ENCODE measurements at places on chromosomes 5 and 9.

- no peak for DNase-seq
Observed at GRCh38 chr9:83511051-83511450, 27.1 kb downstream of the FRMD3 start.

- no peak for DNase-seq
Observed at GRCh38 chr5:17304282-17304681, 86.9 kb downstream of the BASP1 start.

- no peak for DNase-seq
Observed at GRCh38 chr5:154428208-154428607, 17.6 kb upstream of the SAP30L start.

- no peak for DNase-seq
Observed at GRCh38 chr5:39169081-39169480, 50.3 kb downstream of the FYB1 start.

- no peak for DNase-seq
Observed at GRCh38 chr5:81694726-81695125, 56.2 kb downstream of the SSBP2 start.

DNA sequence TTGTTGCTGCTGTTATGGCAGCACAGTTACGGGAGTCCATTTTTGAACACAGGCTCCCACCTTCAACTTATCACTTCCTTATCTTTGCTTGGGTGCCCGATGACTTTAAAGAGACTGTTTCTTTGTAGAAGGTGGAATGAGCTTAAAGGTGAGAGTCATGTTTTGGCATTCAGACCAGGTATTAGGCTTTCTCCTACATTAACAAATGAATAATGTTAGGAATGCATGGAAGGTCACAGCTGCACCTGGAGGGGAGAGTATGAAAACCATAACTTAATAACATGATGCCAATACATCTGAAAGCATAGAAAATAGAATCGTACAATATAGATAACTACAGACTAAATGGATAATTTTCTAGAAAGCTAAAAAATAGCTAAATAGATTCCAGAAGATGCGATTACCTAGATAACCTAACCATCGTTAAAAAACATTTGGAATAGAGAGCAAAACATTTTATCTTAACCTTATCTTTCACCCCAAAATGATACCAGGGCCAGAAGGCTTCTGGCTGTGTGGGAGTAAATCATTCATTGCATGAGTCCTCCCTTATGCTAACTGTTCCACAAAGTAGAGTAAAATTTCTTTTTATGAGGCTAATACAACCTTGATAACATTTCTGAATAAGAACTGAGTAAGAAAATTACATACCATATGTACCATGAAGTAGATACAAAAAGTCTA lies 126.2 kb upstream of the ADCY2 start:
- DNase-seq, result no peak

Data from NCI-H2227 treated with DMSO at 0.1 percent for 48 hours (cell line).